Activated T-helper 2 cell treated with anti-CD3 and anti-CD28 coated beads, Interferon-gamma antibody, Interleukin-2, Interleukin-4, amounts not matched to agents 10 μg/mL and 5 μg/mL and 100 μg/mL, durations not matched to agents 14 hours and 24 hours and 36 hours (primary cell): ENCODE measurements at places on chromosomes 3 and 15. TPM values are rescaled to one million over a fixed set of nuclear protein-coding genes. Genes with fewer than 3 reads are reported as not detected.

- H3K4me1 ChIP-seq, result no peaks in the 10 kb centered on the region
- H3K4me3 ChIP-seq, result no peak overlapping the region
- no peak for DNase-seq
- peaks cover 4% of the 10 kb centered on the region for H3K27me3 ChIP-seq
- no peak overlapping the region for H3K27ac ChIP-seq
Observed at GRCh38 chr3:37819591-37819990, 42.1 kb upstream of the CTDSPL start.

DNA sequence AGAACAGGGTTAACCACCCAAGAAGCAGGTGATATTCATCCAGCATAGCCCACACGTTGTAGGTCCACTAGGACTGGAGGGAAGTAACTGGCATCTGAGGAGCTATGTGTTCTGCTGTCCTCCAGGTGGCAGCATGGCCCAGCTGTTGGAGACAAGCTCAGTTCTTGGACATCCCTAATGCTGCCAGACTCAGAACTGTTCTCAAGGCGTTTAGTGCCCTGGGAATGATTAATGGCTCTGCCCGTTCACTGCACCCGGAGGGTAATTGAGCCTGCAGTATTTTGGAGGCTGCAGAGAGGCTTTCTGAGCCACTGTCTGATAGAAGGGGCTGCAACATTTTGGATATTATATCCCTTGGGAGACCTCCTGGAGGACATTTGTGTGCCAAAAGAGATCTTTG, 521.3 kb upstream of the SEMA6D start:
- peak; percentile 17 for DNase-seq
- no peaks in the 10 kb centered on the region for H3K4me1 ChIP-seq
- H3K36me3 ChIP-seq, result no peaks in the 10 kb centered on the region
- H3K4me3 ChIP-seq, result no peak overlapping the region
- no peaks in the 10 kb centered on the region for H3K27me3 ChIP-seq

DNA sequence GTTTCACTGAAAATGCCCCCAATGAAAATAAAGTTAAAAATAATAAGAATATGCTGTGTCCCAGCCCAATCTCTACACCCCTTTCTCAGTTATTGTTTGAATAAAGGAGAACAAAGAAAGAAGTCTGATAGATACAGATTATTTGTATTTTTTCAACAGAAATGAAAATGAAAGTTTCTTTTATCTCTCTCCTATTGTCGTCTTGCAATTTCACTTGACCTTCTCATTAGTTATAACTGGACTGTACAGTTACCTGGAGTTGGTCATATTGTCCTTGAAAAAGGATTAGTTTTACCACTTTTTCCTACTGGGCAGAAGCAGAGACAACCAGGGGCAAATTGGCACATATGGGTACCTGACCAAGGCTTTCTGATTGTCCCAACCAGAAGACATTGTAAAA, 440.0 kb downstream of the PDCD6IP start:
- no peak for DNase-seq
- no peak overlapping the region for H3K27ac ChIP-seq
- H3K4me1 ChIP-seq, result no peaks in the 10 kb centered on the region
- H3K36me3 ChIP-seq, result no peaks in the 10 kb centered on the region
- H3K27me3 ChIP-seq, result no peaks in the 10 kb centered on the region
- no peak overlapping the region for H3K4me3 ChIP-seq

- no peak overlapping the region for H3K27ac ChIP-seq
- no peak overlapping the region for H3K4me3 ChIP-seq
- no peak for DNase-seq
- no peaks in the 10 kb centered on the region for H3K4me1 ChIP-seq
- no peaks in the 10 kb centered on the region for H3K36me3 ChIP-seq
Observed at GRCh38 chr15:101565377-101565776, 75.9 kb upstream of the PCSK6 start.

DNA sequence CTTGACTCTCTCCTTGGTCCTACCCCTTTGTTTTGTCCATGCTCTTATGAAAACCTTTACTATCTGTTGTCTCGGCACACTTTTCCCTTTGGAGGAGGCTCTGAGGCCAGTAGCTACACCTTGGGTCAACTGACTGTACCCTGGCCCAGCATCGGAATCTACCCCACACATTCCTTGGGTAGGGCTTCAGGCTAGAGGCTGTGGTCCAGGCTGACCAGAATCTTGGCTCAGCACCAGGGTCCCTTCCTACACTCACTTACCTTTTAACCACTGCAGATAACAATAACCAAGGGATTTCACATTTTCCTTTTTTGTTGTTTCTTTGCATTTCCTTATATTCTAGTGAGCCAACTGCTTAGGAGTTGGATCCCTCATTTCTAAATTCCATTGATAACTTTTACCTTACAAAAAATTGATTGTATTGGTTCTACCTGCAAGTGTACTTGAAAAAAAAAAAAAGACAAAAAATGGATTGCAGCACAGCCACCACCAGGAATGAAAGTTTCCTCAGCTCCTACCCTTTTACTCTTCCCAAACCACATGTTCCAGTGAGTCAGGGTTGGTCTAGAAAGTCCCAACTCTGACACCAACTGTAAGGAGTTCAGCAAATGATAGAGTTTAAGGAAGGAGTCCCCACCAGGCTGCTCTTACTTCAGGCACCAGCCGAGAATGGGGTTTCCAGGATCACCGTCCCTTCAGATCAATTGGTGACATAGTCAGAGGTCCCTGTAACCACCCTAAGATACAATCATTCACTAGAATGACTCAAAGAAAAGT, 95.6 kb downstream of the FBLN2 start:
- H3K4me3 ChIP-seq, result no peak overlapping the region
- H3K36me3 ChIP-seq, result no peaks in the 10 kb centered on the region
- no peak overlapping the region for H3K27ac ChIP-seq
- no peak for DNase-seq
- no peaks in the 10 kb centered on the region for H3K4me1 ChIP-seq

DNA sequence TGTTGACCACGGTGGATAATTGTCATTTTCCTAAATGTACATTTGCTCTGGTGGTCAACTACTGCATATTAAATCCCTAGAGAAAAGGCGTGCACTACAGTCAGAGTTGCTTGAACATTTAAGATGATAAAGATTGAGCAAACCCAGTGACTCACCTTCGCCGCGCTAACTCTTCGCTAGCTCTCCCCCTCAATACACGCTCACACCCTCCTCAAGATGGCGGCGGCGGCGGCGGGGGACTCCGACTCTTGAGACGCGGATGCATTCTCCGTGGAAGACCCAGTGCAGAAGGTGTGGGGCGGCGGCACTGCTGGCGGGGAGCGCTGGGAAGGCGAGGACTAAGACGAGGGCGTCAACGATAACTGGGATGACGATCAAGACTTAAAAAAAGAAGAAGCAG, 79.8 kb upstream of the PFN2 start:
- H3K27ac ChIP-seq, result no peak overlapping the region
- no peak for DNase-seq
- no peak overlapping the region for H3K4me3 ChIP-seq
- no peaks in the 10 kb centered on the region for H3K36me3 ChIP-seq
- H3K4me1 ChIP-seq, result no peaks in the 10 kb centered on the region

- H3K36me3 ChIP-seq, result no peaks in the 10 kb centered on the region
- no peak for DNase-seq
- H3K27ac ChIP-seq, result no peak overlapping the region
Observed at GRCh38 chr3:74607803-74608202, 6.7 kb downstream of the CNTN3 start.

DNA sequence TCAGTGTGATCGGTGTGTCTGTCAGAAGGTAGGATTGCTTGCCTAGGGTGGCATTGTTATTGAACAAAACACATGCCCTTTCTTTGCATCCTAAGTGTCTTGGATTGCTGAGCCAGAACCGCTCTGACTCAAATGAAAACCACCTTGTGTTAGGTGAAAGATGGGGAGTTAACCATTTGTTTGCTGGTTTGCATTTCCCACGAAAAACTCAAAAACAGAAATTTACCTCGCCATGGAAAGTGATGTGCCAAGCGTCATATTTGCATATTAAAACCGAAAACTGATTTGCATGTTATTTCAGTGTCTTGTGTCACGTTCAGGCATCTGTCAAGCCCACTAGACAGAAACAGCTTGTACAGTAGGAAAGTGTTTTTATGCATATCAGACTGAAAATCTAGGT, 474.6 kb upstream of the TPRG1 start:
- peaks cover 2% of the 10 kb centered on the region for H3K27me3 ChIP-seq
- no peak overlapping the region for H3K27ac ChIP-seq
- H3K36me3 ChIP-seq, result no peaks in the 10 kb centered on the region
- peaks cover 30% of the 10 kb centered on the region for H3K4me1 ChIP-seq
- H3K4me3 ChIP-seq, result no peak overlapping the region
- no peak for DNase-seq

- H3K4me1 ChIP-seq, result peaks cover under 1% of the 10 kb centered on the region
- H3K27me3 ChIP-seq, result no peaks in the 10 kb centered on the region
- no peak overlapping the region for H3K27ac ChIP-seq
- H3K4me3 ChIP-seq, result no peak overlapping the region
- no peak for DNase-seq
- no peaks in the 10 kb centered on the region for H3K36me3 ChIP-seq
Observed at GRCh38 chr3:123637131-123637530, 52.3 kb upstream of the HACD2 start.

DNA sequence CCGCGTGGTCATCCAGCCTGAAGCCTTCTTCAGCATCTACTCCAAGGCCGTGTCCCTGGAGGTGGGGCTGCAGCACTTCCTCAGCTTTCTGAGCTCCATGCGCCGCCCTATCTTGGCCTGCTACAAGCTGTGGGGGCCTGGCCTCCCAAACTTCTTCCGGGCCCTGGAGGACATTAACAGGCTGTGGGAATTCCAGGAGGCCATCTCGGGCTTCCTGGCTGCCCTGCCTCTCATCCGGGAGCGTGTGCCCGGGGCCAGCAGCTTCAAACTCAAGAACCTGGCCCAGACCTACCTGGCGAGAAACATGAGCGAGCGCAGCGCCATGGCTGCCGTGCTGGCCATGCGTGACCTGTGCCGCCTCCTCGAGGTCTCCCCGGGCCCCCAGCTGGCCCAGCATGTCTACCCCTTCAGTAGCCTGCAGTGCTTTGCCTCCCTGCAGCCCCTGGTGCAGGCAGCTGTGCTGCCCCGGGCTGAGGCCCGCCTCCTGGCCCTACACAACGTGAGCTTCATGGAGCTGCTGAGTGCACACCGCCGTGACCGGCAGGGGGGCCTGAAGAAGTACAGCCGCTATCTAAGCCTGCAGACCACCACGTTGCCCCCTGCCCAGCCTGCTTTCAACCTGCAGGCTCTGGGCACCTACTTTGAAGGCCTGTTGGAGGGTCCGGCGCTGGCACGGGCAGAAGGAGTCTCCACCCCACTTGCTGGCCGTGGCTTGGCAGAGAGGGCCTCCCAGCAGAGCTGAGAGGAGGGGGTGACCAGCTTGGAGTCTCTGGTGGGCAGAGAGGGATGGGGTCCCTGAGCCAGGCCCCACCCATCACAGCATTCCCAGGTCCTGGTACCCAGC, 37.9 kb downstream of the GOLGA6A start:
- DNase-seq, result no peak
- H3K27me3 ChIP-seq, result no peaks in the 10 kb centered on the region
- H3K4me1 ChIP-seq, result peaks cover 8% of the 10 kb centered on the region

- DNase-seq, result no peak
- H3K4me3 ChIP-seq, result no peak overlapping the region
- no peaks in the 10 kb centered on the region for H3K27me3 ChIP-seq
- no peak overlapping the region for H3K27ac ChIP-seq
- H3K36me3 ChIP-seq, result no peaks in the 10 kb centered on the region
- no peaks in the 10 kb centered on the region for H3K4me1 ChIP-seq
Observed at GRCh38 chr3:39905788-39906187, 96.4 kb downstream of the MYRIP start.

GRCh38 chr15:29812384-29812694, 9.9 kb downstream of the TJP1 start:
- H3K4me3 ChIP-seq, result no peak overlapping the region
- no peak overlapping the region for H3K27ac ChIP-seq
- H3K27me3 ChIP-seq, result peaks cover 58% of the 10 kb centered on the region
- DNase-seq, result no peak
- no peaks in the 10 kb centered on the region for H3K36me3 ChIP-seq
- no peaks in the 10 kb centered on the region for H3K4me1 ChIP-seq

DNA sequence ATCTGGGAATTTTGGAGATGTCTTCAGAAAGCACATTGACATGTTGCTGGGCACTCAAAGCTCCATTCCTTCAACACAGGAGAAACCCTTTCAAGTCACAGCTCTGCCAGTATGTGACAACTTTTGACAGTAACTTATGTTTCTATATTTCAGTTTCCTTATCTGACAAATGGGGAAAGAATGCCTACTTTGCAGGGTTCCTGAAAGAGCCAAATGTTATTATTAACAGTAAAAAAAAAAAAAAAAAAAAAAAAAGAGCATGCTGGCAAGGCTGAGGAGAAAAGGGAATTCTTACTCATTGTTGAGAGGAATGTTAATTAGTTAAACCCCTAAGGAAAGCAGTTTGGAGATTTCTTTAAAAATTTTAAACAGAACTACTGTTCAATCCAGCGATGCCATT, 272.5 kb upstream of the TGFBR2 start:
- no peak for DNase-seq
- H3K27me3 ChIP-seq, result no peaks in the 10 kb centered on the region
- H3K36me3 ChIP-seq, result peaks cover 5% of the 10 kb centered on the region
- no peak overlapping the region for H3K4me3 ChIP-seq
- H3K27ac ChIP-seq, result no peak overlapping the region

GRCh38 chr3:128494367-128494650, 1.3 kb upstream of the GATA2 start:
- no peak overlapping the region for H3K27ac ChIP-seq
- peaks cover 67% of the 10 kb centered on the region for H3K27me3 ChIP-seq
- no peaks in the 10 kb centered on the region for H3K36me3 ChIP-seq

Gene ZNF774
- 2.7 and 3.6 TPM in 2 replicates for total RNA-seq

Gene SKOR1
- total RNA-seq, result 0.09 and 0.21 TPM in 2 replicates

Gene ACP3
- not detected in 2 replicates for total RNA-seq

Gene OR4F6
- total RNA-seq, result not detected in 2 replicates

Gene FSTL1
- 0.14 and 0.16 TPM in 2 replicates for total RNA-seq

Gene NXPE3
- 18.1 and 21.2 TPM in 2 replicates for total RNA-seq

Gene CCNB2
- total RNA-seq, result 57.5 and 59.2 TPM in 2 replicates

Gene CAND2
- total RNA-seq, result 1.1 and 2.0 TPM in 2 replicates
